ENCODE measurements at places on chromosomes 12 and 14.

DNA sequence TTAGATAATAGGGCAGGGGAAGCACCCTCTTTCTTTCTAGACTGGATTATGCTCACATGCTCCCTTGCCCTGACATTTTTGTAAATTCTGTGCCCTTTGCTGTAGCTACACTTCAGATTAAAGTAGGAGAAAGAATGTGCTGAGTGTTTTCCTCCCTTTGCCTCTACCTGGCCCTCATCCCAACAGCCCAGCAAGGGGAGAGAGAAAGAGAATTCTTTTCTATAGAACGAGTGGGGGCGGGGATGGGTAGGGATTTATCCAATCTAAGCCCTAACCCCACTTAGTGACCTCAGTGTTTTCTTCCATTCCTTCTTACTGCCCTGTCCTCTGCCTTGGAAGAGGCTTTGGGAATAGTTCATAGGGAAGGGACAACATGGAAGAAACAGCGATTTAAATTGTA, 13.5 kb downstream of the GPR84 start:
- H3K27ac ChIP-seq, result no peak overlapping the region
- no peaks in the 10 kb centered on the region for H3K27me3 ChIP-seq
- no peaks in the 10 kb centered on the region for H3K4me1 ChIP-seq
- H3K4me3 ChIP-seq, result no peak overlapping the region

- no peaks in the 10 kb centered on the region for H3K27me3 ChIP-seq
- no peaks in the 10 kb centered on the region for H3K36me3 ChIP-seq
- no peak overlapping the region for H3K27ac ChIP-seq
- H3K4me1 ChIP-seq, result peaks cover 26% of the 10 kb centered on the region
- no peak overlapping the region for H3K4me3 ChIP-seq
- DNase-seq, result peak; percentile 3
These were observed 46.8 kb downstream of the ATP2B1 start for GRCh38 chr12:89661706-89662330.

DNA sequence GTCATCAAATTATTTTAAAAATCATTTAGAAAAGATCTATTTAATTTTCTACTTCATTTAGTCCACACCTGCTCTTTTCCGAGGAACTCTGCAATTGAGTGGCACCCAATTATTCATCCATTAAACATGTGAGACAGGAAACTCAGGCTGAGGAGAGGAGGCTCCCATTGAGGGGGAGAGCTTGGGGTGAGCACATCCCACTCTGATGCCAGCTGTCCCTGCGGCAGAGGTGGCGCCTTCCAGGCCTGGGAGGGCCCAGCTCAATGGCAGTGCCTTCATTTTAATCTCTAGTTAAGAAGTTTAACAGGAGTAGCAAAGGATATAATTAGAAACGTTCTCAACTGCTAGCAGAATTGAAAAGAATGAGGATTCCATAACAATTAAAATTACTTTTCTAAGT, 92.0 kb downstream of the ITPR2 start:
- no peak for DNase-seq
- no peak overlapping the region for H3K27ac ChIP-seq
- H3K4me3 ChIP-seq, result no peak overlapping the region
- H3K36me3 ChIP-seq, result no peaks in the 10 kb centered on the region
- H3K27me3 ChIP-seq, result no peaks in the 10 kb centered on the region
- H3K4me1 ChIP-seq, result no peaks in the 10 kb centered on the region

DNA sequence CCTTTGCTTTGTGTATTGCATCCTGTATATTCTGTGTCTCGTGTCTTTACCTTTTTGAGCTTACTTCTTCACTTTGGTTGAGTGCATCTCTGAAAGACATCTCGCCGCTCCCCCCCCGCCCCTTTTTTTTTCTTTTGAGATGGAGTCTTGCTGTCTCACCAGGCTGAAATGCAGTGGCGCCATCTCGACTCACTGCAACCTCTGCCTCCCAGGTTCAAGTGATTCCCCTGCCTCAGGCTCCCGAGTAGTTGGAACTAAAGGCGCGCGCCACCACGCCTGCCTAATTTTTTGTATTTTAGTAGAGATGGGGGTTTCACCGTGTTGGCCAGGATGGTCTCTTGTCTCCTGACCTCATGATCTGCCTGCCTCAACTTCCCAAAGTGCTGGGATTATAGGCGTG, 49.9 kb downstream of the DIP2B start:
- no peaks in the 10 kb centered on the region for H3K4me1 ChIP-seq
- H3K27ac ChIP-seq, result no peak overlapping the region
- no peaks in the 10 kb centered on the region for H3K27me3 ChIP-seq
- no peaks in the 10 kb centered on the region for H3K36me3 ChIP-seq
- no peak for DNase-seq

GRCh38 chr12:110035534-110036104, 12.7 kb downstream of the C12orf76 start:
- H3K4me3 ChIP-seq, result no peak overlapping the region
- peaks cover 18% of the 10 kb centered on the region for H3K4me1 ChIP-seq
- H3K27ac ChIP-seq, result no peak overlapping the region
- DNase-seq, result no peak

GRCh38 chr12:99049774-99050173, 404.7 kb downstream of the APAF1 start:
- no peak overlapping the region for H3K4me3 ChIP-seq
- no peaks in the 10 kb centered on the region for H3K27me3 ChIP-seq
- no peak overlapping the region for H3K27ac ChIP-seq
- no peak for DNase-seq
- no peaks in the 10 kb centered on the region for H3K4me1 ChIP-seq

DNA sequence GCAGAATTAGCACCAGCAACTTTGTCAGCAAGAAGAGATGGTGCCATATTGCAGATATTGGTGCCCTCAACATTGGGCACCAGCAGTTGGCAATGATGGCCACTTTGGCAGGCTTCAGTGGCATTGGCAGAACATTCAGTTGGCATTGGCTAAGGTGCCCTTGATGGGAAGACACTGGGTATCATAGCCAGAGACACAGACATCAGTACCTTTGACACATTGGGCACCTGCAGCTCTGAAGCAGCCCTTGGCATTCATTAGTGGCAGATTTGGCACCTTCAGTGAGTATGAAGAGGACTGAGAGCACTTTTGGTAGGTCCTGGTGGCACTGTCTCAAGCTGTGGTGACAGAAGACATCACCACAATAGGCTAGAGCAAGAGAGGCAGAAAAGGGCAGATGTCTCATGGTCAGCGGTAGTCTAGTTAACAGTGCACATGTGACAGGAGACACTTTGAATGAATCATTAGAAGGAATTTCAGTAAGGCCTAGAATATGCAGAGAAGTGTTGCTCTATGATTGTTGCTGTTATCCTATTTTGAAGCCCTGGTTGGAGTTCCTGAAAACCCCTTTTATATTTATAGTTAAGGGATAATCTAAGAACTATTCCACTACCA, 422.2 kb downstream of the APAF1 start:
- no peaks in the 10 kb centered on the region for H3K4me1 ChIP-seq
- H3K27ac ChIP-seq, result no peak overlapping the region
- H3K36me3 ChIP-seq, result no peaks in the 10 kb centered on the region
- no peak for DNase-seq

GRCh38 chr14:74517731-74518130, 24.2 kb downstream of the ISCA2 start:
- H3K27ac ChIP-seq, result no peak overlapping the region
- H3K27me3 ChIP-seq, result no peaks in the 10 kb centered on the region
- no peaks in the 10 kb centered on the region for H3K4me1 ChIP-seq
- no peak for DNase-seq

DNA sequence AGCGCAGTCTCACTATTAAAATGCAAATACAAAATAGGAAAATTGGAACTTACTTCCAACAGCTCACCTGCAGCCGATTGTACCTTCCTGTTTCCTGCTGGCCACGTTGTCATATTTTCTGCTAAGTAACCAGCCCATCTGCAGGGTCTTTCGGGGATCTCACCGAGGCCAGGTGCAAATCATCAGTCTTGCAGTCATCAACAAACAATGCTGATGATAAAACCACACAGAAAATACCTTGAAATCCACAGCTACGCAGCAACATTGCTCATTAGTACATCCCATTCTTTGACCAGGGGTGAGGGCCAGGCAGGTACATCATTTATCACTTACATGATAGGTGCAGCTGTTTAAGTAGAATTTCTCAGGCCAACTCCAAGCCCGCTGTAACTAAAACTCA, 406.9 kb downstream of the TMEM121 start:
- H3K4me1 ChIP-seq, result no peaks in the 10 kb centered on the region
- no peak overlapping the region for H3K4me3 ChIP-seq
- no peaks in the 10 kb centered on the region for H3K27me3 ChIP-seq
- no peak for DNase-seq
- no peaks in the 10 kb centered on the region for H3K36me3 ChIP-seq

DNA sequence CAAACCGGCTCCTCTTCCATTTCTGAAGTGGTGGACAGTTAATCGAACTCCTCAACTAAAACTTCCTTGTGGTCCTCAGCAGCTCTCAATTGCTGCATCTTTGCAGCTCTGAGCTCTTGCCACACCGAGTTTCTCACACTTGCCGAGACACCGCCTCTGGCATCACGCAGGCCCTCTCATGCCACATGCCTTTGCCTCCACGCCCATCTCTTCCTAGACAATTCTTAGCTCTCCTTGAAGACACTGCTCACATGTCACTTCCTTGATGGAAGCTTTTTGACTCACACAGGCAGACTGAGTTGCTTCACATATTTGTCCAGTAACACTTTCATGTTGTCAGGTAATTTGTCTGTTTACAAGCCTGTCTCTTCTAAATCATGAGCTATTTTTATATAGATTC, 29.2 kb downstream of the KCNA1 start:
- DNase-seq, result no peak
- H3K27me3 ChIP-seq, result peaks cover 12% of the 10 kb centered on the region
- no peak overlapping the region for H3K27ac ChIP-seq
- H3K36me3 ChIP-seq, result no peaks in the 10 kb centered on the region
- H3K4me1 ChIP-seq, result no peaks in the 10 kb centered on the region

DNA sequence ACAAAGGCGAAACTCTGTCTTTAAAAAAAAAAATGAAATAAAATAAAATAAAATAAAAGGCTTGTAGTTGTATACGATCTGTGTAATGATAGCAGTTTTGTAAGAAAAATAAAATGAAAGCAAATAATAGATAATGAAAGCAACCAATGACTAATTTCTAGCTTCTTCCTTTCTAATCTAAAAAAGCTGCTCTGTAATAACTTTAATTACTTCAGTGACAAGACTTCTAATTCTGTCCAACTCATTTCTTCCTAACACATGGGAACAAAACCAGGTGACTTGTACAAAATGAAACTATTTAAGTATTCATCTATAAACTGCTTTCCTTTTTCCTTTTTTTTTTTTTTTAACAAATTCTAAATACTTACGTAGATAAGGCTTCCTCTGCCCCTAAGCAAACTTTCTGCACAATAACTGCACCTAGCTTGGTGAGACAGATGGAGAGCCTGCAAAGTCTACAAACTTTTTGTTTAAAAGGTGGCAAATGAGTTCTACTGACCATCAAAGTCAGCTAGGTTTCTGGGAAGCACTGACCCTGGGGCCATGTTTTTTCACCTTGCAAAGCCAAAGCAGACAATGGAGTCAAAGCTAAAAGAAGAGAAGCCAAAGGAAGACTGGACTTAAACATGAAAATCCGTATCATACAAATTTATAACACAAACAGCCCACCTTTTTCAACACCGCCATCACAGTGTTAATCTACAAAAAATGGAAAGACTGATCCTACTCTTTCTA, 28.2 kb downstream of the DENND5B start:
- no peak for DNase-seq
- no peaks in the 10 kb centered on the region for H3K36me3 ChIP-seq
- no peaks in the 10 kb centered on the region for H3K4me1 ChIP-seq
- H3K4me3 ChIP-seq, result no peak overlapping the region

- H3K27me3 ChIP-seq, result no peaks in the 10 kb centered on the region
- H3K27ac ChIP-seq, result no peak overlapping the region
- no peaks in the 10 kb centered on the region for H3K4me1 ChIP-seq
- DNase-seq, result no peak
These were observed 42.2 kb downstream of the SUDS3 start for GRCh38 chr12:118418385-118419057.

GRCh38 chr14:26056036-26056616, 541.7 kb downstream of the NOVA1 start:
- no peaks in the 10 kb centered on the region for H3K4me1 ChIP-seq
- H3K27ac ChIP-seq, result no peak overlapping the region
- no peaks in the 10 kb centered on the region for H3K27me3 ChIP-seq
- H3K36me3 ChIP-seq, result no peaks in the 10 kb centered on the region
- no peak for DNase-seq
- H3K4me3 ChIP-seq, result no peak overlapping the region

DNA sequence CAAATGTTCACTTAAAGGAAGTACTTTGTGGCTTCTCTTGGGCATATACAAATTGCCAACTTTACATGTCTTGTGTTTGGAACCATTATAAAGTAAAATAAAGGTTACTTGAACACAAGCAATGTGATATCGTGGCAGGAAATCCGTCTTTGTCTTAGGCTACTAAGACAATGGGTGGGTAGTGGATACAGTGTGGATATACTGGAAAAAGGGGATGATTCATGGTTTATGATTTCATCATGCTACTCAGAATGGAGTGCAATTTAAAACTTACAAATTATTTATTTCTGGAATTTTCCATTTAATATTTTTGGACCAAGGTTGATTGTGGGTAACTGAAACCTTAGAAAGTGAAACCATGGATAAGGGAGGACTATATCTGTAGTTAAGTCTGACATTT, 48.4 kb downstream of the MYRFL start:
- no peaks in the 10 kb centered on the region for H3K27me3 ChIP-seq
- no peak for DNase-seq
- H3K4me1 ChIP-seq, result no peaks in the 10 kb centered on the region
- H3K4me3 ChIP-seq, result no peak overlapping the region
- no peaks in the 10 kb centered on the region for H3K36me3 ChIP-seq

DNA sequence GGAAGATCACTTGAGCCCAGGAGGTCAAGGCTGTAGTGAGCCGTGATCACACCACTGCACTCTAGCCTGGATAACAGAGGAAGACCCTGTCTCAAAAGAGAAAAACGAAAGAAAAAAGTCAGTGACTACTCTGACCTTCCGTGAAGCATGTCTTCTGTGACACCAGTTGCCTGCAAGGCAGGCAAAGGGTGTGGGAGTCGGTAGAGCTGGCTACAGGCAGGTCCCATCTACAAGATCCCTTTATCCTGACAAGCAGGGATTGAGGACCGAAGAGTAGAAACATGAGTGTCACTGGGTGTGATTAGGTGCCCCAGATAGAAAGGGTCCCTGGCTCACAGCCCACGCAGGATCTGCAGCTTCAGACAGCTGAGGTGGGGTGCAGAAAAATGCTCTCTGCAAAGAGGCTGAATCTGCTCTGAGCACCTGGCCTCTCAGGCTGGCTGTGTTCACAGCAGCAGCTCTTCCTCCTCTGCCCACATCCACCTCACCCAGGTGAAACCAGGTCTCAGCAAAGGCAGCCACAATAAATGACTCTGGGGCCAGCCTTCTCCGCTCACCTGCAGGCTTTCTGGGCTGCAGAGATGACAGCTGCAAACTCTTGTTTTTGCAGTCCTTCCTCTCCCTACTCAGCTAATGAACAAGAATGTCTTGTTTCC, 28.6 kb upstream of the HSP90B1 start:
- H3K4me1 ChIP-seq, result peaks cover 54% of the 10 kb centered on the region
- DNase-seq, result peak; percentile 84
- H3K36me3 ChIP-seq, result no peaks in the 10 kb centered on the region
- no peaks in the 10 kb centered on the region for H3K27me3 ChIP-seq
- H3K27ac ChIP-seq, result peak overlapping the region; percentile 66

- H3K27ac ChIP-seq, result no peak overlapping the region
- DNase-seq, result no peak
- no peaks in the 10 kb centered on the region for H3K36me3 ChIP-seq
These were observed 4.0 kb downstream of the KRT5 start for GRCh38 chr12:52515927-52516831.
